ENCODE measurements at places on chromosomes 12 and 14.

GRCh38 chr14:64081174-64081746 is 212.9 kb downstream of the ESR2 start:
- no peak for DNase-seq

DNA sequence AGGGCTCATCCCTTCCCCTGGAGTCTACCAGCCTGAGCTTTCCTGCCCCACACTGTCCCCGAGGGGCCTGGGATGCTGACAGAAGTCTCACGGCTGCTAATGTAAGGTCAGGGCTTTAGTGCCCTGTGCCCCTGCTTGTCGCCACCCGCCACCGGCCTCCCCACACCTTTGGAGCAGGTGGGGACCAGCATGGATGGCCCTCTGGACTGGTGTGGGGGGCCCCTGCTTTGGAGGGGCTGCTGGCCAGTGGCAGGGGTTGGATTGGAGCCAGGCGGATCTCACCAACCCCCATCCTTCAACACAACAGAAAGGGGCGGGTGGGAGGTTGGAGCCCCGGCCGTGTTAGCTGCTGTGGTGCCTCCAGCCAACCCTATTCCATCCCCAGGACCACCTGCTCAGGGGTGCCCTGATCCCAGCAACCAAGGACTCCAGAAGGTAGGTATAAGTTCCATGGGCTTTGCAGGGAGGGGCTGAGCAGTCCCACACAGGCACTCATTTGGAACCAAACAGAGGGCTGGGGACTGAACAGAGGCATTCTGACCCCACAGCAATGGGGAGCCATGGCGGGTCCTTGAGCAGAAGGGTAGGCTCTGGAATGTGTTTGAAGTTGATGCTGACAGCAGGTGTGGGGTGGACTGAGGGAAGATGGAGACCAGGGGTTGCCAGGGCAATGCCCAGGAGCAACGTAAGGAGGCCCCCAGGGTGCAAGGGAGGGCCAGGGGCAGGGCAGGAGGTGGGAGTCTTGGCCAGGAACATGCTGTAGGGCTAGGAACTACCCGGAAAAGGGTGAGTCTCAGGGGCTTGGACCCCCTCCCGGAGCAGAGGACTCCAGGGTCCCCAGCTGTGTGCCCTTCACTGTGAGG is 145.1 kb upstream of the C14orf180 start:
- DNase-seq = no peak

DNA sequence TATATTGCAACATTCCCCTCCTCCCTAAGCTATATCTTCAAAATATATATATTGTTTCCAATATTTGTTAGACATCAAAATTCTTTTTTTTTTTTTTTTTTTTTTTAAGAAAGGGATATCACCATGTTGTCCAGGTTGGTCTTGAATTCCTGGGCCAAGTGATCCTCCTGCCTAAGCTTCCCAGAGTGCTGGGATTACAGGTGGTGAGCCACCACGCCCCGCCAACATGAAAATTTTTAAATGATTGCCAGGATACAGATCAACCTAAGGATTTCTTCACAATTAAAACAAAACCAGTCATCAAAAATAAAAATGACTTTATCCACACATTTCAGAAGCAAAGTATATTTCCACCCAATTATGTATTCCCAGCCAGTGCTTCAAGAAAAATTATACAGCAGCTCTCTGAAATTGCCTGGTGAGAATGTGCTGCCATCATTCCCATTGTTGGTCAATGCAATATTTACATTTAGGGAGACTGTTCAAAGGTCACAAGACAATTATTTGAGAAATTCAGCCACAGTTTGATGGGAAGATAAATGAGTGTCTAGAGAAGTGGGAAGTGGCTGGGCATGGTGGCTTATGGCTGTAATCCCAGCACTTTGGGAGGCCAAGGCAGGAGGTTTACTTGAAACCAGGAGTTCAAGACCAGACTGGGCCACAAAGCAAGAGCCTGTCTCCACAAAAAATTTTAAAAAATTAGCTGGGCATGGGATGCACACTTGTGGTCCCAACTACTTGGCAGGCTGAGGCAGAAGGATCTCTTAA is 141.7 kb upstream of the AMIGO2 start:
- no peak for DNase-seq

GRCh38 chr14:67387195-67387594 is 24.8 kb downstream of the PLEK2 start:
- no peak for DNase-seq

GRCh38 chr12:6553051-6553868 is 2.6 kb downstream of the IFFO1 start:
- DNase-seq = no peak

DNA sequence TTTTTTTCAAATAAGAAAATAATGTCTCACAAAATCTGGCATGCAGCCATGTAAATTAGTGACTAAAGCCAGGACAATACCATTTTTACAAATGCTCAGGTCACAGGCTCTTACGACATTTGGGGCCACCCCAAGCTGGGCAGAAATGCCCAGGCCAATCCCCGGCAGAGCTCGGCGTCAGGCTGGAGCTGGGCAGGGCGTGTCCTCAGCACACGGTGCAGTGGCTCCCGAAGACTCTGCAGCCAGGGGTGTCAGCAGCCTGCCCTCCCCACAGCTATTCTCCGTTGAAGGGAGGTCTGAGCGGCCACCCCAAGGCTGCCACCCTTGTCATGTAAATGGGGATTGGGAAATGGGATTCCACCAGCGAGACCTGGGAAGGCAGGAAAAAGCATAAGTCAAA is 158.6 kb downstream of the DICER1 start:
- no peak for DNase-seq

DNA sequence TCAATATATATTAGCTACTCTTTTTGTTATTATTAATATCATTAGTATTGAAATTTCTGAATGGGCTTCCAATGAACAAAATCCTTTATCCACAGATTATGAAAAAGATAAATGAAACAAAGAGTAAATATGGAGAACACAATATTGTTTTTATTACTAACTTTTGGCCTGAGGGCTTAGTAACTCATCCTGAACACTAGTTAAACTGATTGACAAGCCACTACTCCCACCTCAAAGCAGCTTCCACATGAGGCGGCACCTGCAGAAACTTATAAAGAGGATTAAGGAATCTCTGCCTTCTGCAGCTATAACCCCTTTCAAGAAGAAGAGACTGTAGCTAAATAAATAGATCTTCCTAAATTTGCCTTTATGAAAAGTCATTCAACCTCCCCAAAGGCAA is 187.6 kb upstream of the ALG10 start:
- no peak for DNase-seq

DNA sequence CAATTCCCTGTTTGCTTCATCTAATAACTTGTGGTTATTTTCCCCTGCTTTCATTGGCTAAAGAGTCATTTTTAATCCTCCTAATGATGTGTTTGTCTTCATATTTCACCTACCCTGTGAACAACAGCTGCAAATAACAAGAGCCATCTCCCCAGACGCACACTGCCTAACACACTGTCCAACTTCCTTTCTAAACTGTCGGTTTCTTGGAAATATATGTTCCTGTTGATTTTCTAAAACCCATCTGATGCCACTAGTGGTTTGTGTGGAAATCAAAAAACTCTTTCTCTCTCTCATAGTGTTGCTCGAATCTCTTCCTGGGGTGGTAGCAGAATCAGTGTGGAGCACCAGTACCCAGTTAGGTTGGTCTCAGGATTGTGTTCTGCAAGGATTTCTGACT is 226.9 kb downstream of the EPS8 start:
- no peak for DNase-seq

- DNase-seq = no peak
Observed at GRCh38 chr14:92976268-92976667, 53.3 kb downstream of the CHGA start.

DNA sequence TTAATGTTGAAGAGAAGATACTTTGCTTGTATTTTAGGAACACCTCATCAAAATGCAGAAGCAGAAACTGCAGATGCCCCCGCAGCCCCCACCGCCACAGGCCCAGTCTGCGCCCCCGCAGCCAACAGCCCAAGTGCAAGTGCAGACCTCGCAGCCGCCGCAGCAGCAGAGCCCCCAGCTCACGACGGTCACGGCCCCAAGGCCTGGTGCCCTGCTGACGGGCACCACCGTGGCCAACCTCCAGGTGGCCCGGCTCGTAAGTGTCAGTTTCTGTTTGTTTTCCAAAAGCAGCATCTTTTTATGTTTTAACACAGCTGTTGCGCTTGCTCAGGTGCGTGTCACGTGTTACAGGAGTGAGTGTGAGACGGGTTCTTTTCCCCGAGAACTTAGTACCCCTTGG is 79.5 kb downstream of the DDX51 start:
- DNase-seq = no peak

GRCh38 chr12:124006085-124006845 is 33.2 kb downstream of the ZNF664 start:
- DNase-seq = no peak

DNA sequence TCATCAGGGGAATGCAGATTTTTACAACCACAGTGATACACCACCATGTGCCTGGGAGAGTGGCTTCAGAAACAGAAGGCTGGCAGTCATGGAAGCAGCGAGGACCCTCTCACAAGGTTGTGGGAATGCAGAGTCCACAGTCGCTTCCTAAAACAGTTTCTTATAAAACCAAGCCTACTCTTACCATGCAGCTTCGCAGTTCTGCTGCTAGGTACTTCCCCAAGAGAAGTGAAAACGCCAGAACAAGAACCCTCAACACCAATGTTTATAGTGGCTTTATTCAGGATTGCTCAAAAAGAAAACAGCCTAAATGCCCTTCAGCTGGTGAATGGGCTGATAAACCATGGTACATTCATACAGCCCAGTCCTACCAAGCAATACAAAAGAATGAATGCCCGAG is 87.2 kb downstream of the DDX51 start:
- no peak for DNase-seq

DNA sequence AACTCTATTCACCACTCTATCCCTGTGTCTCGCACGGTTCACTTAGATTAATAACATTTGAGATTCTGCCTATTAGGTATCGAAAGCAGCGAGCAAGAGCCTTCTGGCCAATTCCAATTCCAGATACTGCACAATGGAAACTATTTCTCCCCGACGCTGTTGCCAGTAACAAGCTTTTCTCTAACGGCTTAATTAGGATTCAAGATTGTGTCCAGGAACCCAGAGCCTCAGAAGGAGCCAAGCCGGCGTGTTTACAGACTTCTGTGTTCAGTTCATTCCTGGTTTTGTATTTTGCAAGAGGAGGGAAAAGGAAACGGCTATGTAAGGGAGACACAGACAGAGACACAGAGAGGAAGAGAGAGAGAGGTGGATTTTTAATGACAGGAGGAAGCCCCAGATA is 185.6 kb downstream of the DICER1 start:
- DNase-seq = no peak

DNA sequence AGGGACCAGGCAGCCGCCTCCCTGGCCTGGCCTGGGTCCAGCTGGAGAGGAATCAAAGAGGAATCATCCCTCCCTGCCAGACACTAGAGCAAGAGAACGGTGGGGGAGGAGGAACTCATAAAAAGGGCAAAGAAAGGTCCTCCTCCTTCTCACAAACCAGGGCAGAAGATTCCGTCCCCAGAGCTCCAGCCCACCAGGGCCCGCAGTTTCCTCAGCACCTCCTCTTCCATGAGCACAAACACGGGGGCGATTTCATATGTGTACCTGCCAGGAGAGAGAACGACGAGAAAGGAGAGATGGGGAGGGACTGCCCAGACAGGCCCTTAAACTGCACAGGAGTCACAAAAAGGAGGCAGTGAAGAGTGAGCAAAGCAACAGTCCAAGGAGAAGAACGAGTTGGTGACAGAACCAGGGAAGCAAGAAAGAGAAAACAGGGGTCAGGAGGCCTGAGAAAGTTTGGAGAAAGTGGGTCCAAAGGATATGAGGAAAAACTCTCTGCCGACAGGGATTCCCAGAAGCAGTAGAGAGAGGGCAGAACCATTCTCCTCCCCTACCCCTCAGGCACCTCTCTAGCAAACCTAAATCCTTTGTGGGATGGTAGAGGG is 8.7 kb upstream of the ZNF740 start:
- no peak for DNase-seq

DNA sequence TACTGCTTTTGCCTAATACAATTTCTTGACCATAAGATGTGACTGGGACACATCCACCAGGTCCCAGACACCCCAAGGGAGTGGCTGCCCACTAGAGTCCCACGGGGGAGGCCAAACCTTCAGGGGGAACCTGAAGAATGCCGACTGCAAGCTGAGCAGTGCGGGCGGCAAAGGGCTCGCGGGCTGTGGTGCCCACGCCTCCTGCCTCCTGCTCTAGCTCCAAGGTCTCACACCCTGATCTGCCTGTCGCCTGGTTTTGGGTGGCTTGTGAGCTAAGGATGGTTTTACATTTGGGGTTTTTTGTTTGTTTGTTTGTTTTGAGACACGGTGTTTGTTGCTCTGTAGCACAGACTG is 75.2 kb downstream of the MOK start:
- DNase-seq = no peak

- DNase-seq = no peak
Observed at GRCh38 chr14:68811171-68811570, 18.3 kb upstream of the ZFP36L1 start.

DNA sequence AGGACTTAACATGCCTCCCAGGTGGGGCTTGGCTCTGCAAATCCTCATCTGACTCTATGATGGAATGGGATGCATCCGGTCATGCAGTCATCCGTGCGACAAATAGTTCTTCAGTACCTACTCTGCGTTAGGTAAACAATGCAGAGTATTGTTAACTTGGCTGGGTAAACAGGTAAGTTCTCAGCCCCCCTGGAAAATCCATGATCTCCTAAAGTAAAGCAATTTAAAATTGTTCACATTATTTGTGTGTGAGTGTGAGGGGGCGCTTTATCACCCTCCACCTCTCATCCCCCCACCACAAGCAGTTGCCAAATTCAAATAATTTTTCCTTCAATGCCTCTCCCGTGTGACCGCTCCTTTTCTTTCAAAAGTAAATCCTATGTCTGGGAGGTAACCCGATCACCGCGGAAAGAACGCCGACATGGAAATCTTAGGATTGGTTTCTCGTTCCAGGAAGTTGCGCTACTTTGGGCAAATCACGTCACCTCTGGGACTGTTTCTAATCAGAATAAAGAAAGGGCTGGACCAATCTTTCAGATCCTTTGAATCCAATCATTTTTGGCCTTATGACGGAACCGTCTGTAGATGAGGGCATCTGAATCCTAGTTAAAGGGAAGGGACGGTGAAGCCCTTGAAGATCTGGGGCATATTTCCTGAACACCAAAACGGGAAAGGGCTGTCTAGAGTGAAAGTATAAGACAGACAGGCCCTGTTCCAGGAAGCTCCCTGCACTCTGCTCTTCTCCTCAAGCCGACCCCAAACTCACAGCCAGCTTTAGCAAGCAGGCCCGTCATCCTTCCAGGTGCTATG is 44.0 kb upstream of the SINHCAF start:
- DNase-seq = no peak

Data from stimulated activated CD8-positive, alpha-beta memory T cell treated with anti-CD3 and anti-CD28 coated beads, Interleukin-7, amount 100 ng/mL, for 1 hour (primary cell).